ENCODE measurements at places on chromosomes 6 and 20. TPM values are rescaled to one million over a fixed set of nuclear protein-coding genes. Genes with fewer than 3 reads are reported as not detected.

DNA sequence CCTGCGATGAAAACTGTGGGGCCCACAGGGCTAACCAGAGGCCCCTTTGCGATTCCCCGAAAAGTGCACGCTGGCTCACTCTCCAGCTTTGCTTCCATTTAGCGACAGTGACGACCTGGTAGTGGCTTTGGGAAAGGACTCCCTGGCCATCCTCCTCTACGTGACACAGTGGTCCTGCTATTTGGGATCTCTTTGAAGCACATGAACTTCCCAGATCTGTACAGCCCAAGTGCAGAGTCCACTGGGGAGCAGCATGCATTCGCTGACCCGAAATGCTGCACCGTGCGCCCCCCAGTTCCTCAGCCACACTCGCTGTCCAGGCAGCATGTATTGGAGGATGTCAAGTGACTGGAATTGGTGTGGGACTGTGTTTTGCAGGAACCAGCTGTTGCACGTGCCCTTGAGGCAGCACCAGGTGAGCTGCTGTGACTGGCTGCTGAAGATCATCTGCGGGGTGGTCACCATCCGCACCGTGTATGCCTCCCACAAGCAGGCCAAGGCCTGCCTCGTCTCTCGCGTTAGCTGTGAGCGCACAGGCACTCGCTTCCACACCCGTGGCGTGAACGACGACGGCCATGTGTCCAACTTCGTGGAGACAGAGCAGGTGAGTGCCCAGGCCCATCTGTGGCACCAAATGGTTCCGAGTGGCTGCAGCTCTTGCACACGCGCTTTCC lies 51.6 kb downstream of the SYNJ2 start:
- no peak for DNase-seq

- no peak for DNase-seq
These were observed 10.0 kb upstream of the SIRPA start for GRCh38 chr20:1885254-1885653.

BPIFB2 gene
- not detected for total RNA-seq

GRCh38 chr20:19176470-19177052 lies 35.9 kb upstream of the SLC24A3 start:
- DNase-seq, result no peak

CLVS2 gene
- total RNA-seq, result 4.1 TPM

DNA sequence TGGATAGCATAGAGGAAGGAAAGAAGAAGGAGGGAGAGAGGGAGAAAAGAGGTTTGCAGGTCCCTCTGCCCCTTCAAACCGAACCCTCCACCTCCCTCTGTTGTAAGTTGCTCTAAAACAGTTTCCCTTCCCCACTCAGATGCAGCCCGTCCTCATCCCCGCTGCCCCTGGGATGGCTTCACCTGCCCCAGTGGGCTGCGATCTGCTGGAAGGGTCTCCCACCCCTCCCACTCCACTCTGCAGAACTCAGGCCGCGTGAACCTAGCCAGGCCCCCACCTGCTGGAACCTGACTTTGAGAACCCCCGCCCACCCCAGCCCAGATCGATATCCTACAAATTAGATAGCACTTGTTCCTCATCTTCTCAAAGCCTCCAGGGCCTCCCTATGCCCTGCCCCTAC lies 190.8 kb downstream of the DLL1 start:
- no peak for DNase-seq

CCN6 gene
- total RNA-seq, result 6.7 TPM

- DNase-seq, result no peak
These were observed 8.3 kb upstream of the EEF1A2 start for GRCh38 chr20:63507083-63507743.

GRCh38 chr20:44750081-44750805 lies 4.6 kb downstream of the KCNK15 start:
- no peak for DNase-seq

WFDC6 gene
- total RNA-seq, result not detected

DNA sequence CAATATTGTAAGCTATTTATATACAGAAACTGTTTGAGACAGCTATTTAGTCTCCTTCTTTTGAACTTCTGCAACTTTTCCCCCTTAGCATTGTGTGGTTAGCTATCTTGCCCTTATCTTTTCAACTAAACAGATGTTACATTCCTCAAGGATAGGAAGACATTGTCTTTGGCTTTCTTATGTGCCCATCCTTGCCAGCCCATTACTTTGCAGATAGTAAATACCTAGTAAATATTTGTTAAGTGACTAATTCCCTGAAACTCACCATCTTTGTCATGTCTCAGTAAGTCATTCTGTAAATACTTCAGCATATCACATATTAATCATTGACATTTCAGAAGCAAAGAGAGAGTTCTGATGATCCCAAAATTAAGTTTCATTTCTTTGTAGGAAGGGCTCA lies 69.1 kb upstream of the FLRT3 start:
- peak; percentile 9 for DNase-seq

PPP1R14C gene
- 10.8 TPM for total RNA-seq

- no peak for DNase-seq
These were observed 212.7 kb downstream of the BCKDHB start for GRCh38 chr6:80319196-80319595.

FOXA2 gene
- 0.48 TPM for total RNA-seq

- no peak for DNase-seq
These were observed 66.7 kb downstream of the GCNT2 start for GRCh38 chr6:10587656-10588406.

Measured in umbilical cord (tissue), 2 donors.